Activated T-cell treated with anti-CD3 and anti-CD28 coated beads, Interleukin-2, amount 50 U/mL, for 48 hours (primary cell): ENCODE measurements at places on chromosomes 11 and 22.

- DNase-seq = no peak
Observed at GRCh38 chr22:36417281-36417686, 29.5 kb upstream of the MYH9 start.

- DNase-seq = no peak
Observed at GRCh38 chr11:64453466-64453865, 94.5 kb downstream of the RPS6KA4 start.

- no peak for DNase-seq
Observed at GRCh38 chr11:67522844-67523555, at the start of gene CABP2. Gene CABP2 (minus strand): TSS chr11:67523446. CDS start chr11:67523326, 120 bp downstream.

DNA sequence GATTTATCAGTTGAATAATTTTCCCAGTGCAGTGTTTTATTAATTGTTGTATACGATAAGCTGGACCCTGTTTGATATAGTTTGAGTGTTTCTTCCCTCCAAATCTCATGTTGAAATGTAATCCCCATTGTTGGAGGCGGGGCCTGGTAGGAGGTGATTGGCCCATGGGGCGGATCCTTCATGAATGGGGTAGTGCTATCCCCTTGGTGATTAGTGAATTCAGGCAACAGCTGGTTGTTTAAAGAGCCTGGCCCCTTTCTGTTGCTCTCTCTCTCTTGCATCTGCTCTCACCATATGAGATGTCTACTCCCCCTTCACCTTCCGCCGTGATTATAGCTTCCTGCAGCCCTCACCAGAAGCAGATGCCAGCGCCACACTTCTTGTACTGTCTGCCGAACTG lies 1.5 kb downstream of the OR5A1 start:
- no peak for DNase-seq

- DNase-seq = no peak
Observed at GRCh38 chr11:28463826-28464225, 355.6 kb downstream of the METTL15 start.

DNA sequence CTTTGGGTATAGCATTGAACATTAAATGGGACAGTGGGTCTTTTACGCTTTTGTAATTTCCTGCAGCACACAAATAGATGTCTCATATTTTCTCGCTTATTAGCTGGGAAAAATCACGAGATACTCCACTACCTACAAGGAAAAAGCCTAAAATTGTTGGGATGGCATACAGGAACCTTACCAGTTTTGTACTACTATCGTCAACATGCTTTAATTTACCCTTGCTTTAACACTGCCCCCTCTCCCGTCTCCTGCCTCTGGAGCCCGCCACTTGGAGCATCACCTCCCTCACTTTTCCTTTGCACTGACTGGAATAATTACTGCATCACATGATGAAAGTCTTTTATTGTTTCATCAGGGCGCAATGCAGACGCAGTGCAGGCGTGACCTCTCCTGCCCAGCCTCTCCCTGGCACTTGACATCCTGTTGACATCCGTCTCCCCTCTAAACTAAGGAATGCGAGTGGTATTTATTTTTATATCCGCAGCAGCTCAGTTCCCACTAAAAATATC lies 1.0 kb upstream of the FNBP4 start:
- peak; percentile 58 for DNase-seq

- DNase-seq = peak; percentile 48
Observed at GRCh38 chr22:25564979-25565677, 653 bp downstream of the GRK3 start.

- DNase-seq = no peak
Observed at GRCh38 chr11:97019754-97020153, 629.9 kb downstream of the JRKL start.

DNA sequence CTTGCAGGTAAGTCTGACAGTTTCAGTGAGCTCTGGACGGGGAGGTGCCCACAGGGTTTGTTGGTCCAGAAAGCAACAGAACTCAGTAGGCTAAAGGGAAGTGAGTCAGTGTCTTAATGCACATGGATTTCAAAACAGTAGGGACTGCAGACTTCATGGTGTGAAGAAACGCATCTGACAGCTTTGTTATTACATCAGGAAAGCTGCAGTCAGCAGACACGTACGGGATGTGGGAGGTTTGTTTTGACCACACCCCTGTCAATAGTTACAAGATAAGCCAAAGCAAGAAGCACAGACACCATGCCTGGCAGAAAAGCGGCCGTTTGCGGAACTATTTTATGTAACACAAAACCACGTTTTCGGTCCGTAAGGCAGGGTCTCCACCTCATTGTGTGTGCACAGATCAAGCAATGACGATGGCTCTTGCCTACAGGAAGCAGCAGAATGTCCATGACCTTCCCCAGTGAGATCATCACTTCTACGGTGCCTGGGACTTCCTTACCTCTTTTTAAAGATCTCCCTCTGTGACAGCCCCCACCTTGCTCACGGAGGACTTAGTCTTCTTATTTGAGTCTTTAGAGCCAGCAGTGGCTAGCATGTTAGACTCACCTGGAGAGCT lies 58.2 kb upstream of the FTH1 start:
- DNase-seq = peak; percentile 64

DNA sequence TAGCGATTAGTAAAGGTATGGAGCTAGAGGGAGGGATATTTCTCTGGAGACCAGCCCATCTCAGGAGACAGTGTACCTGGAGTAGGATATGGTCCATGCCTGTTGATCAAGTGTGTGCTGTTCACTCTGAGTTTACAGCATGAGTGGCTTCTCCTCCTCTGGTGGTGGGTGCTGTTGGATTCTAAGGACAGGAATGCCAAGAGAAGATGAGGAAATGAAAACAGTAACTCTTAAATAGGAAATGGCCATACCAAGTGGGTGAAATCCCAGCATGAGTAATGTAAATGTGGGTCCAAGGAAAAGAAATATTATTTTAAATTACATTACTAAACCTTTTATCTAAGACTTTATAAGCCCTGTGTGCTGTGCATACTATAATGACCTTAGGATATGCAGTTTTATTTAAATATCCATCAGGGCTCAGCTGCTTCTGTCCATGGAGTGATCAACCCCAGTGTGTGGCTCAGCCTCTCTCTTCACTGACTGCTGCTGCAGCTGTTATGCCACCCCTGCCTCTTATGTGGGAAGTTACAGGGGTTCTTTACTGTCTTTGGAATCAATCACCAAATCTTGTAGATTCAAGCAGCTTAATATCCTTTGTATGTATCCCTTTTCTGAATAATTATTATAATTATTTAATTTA lies 54.3 kb downstream of the FAT3 start:
- DNase-seq = no peak
